GM23248 (cell line): ENCODE measurements at places on chromosomes 12 and 14. TPM values are rescaled to one million over a fixed set of nuclear protein-coding genes. Genes with fewer than 3 reads are reported as not detected.

DNA sequence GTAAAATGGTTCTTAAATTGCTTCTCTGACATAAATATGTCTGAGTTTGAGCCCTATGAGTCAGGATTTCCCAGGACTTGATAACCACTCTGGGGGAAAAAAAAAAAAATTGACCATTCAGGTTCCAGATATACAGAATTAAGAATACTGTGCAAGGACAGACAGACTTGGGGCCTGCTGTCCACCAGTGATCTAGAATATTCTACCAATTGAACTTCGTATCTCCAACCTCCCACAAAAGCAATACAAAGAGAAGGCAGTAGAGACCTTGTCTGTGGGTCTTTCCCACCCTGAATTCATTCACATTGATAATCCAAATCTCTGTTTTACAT, 4.1 kb downstream of the SINHCAF start:
- DNase-seq = peak; percentile 27

Gene DPY19L2
- 0.43 TPM in 1 of 2 replicates, not detected in the other for total RNA-seq

GRCh38 chr12:558580-558979, 98.8 kb downstream of the B4GALNT3 start:
- DNase-seq = no peak

GRCh38 chr14:33511851-33512640, 438.8 kb downstream of the EGLN3 start:
- DNase-seq = peak; percentile 83

Gene THAP2
- 8.0 and 10.3 TPM in 2 replicates for total RNA-seq

Gene TAS2R7
- not detected in 2 replicates for total RNA-seq

- DNase-seq = peak; percentile 37
Measured at GRCh38 chr14:44941591-44941990, 20.2 kb downstream of the KLHL28 start.

Gene SERPINA4
- total RNA-seq = not detected in 2 replicates

GRCh38 chr12:22539055-22539454, 5.3 kb downstream of the C2CD5 start:
- no peak for DNase-seq

GRCh38 chr12:64840949-64841717, 16.7 kb downstream of the TBC1D30 start:
- DNase-seq = no peak

DNA sequence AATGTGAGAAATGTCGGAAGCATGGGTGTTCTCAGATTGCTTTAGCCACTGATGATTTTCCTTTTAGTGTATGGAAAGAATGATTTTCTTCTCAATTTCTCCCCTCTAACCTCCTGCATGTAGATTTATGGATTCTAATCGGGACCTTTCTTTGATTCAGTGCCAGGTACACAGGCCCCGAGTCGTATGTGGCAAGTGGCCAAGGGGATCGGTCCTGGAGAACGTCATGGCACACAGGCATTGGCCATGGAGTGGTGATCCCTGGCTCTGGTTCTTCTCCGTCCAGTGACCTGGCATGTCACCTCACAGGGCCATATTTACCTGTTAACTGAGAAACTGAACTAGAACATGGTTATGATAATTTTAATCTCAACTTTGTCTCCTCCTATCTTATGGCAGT, 58.1 kb downstream of the ETV6 start:
- DNase-seq = no peak

Gene AGAP2
- under 0.01 TPM in 1 of 2 replicates, not detected in the other for total RNA-seq

DNA sequence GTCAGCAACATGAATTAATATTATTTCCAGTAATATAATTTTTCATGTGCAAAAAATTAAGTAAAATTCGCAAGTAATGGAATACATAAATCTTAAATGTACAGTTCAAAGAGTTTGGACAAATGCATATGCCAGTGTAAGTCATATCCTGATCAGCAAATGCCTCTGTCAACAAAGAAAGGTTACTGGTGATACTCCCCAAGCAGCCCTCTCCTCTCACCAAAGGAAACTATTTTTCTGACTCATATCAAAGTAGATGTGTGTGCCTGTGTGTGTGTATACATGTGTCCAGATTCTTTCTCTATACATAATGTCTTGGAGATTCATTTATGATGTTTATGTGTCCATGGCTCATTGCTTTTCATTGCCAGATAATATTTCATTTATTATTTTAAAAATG, 1035.0 kb downstream of the SLC16A7 start:
- DNase-seq = no peak

Gene GMPR2
- total RNA-seq = 70.9 and 98.0 TPM in 2 replicates

Gene GPRC5A
- 32.9 and 37.8 TPM in 2 replicates for total RNA-seq

DNA sequence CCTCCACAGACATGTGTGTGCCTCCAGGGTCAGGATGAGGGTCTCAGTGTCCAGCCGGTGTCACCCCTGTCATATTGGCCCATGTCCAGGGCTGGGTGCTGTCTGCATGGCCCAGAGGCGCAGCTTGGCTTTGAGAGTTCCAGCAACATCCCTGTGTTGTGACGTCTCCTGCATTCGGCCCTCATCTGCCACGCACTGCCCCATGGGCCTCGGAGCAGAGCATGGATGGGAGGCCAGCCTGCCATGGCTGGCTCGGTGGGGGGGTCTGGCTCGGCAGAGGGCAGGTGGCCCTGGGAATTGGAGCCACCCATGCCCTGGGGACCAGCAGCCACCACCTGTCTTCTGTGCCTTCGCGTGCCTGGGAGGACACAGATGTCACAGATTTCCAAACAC, 10.8 kb upstream of the TEX22 start:
- no peak for DNase-seq

Gene PZP
- not detected in 2 replicates for total RNA-seq

- peak; percentile 56 for DNase-seq
Measured at GRCh38 chr12:29519585-29520182, 22.2 kb upstream of the OVCH1 start.
